Parietal lobe (tissue), 2 donors: ENCODE measurements at places on chromosomes 5 and 9. TPM values are rescaled to one million over a fixed set of nuclear protein-coding genes. Genes with fewer than 3 reads are reported as not detected.

C9 gene
- total RNA-seq: not detected

FOXD4L4 gene
- total RNA-seq: 1.6 TPM

SV2C gene
- 1.9 TPM for total RNA-seq

GFI1B gene
- not detected for total RNA-seq

SHISAL2B gene
- not detected for total RNA-seq

DMRT2 gene
- total RNA-seq: not detected

STKLD1 gene
- 1.6 TPM for total RNA-seq

MYMK gene
- not detected for total RNA-seq

PCDHGB1 gene
- 20.3 TPM for total RNA-seq

SERF1A gene
- 28.8 TPM for total RNA-seq

PCAT7 gene
- not detected for total RNA-seq

RBM27 gene
- total RNA-seq: 39.8 TPM

TMEM232 gene
- 24.1 TPM for total RNA-seq

CAVIN4 gene
- total RNA-seq: 20.7 TPM

FBXL7 gene
- total RNA-seq: 5.0 TPM

FGF18 gene
- total RNA-seq: 0.63 TPM

TNFSF8 gene
- 0.31 TPM for total RNA-seq

TLR4 gene
- total RNA-seq: 4.1 TPM

FRMD3 gene
- total RNA-seq: 38.2 TPM

GLRA1 gene
- total RNA-seq: not detected

ANKRD20A1 gene
- total RNA-seq: 5.9 TPM

IFNA13 gene
- not detected for total RNA-seq

IFT74 gene
- total RNA-seq: 15.3 TPM

SLC36A3 gene
- total RNA-seq: not detected

RGS3 gene
- 15.3 TPM for total RNA-seq
